Psoas muscle (tissue), 8 donors: ENCODE measurements at places on chromosomes 6 and 20.

GRCh38 chr6:159064477-159064876 is 19.7 kb upstream of the TAGAP start:
- no peak for DNase-seq

DNA sequence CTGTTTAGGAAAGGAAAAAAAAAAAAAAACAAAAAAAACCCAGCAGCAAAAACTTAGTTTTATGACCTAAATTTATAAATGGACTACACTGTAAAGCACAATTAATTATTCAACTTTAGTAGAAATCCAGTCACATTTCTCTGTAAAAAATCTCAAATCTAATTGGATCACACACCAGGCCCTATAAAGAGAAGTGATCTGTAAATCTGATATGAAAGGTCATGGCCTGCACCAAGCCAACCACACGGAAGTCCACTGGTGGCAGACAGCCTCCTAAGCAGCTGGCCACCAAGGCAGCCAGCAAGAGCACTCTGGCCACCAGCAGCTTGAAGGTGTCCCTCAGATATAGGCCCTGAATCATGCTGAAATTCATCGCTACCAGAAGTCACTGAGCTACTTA is 131.6 kb downstream of the HFE start:
- no peak for DNase-seq

DNA sequence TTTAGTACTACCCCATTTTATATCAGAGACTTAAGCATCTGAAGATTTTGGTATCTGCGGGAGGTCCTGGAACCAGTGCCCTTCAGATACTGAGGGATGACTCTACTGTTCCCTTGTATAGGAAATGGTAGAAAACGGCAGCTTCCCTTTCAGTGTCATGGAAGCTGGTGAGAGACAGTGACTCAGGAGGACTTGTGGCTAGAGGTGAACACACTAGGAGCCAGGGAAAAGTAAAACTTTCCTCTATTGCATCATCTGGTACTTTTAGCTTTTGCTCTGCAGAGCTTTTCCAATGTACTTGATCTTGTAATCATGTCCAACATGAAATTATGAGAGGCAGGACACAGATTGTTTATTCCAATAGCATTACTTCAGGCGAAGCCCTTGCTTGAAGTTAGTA is 45.0 kb downstream of the RNF144B start:
- no peak for DNase-seq

GRCh38 chr20:63810730-63811490 is 20.2 kb downstream of the ZBTB46 start:
- no peak for DNase-seq

GRCh38 chr6:15628499-15629131 is 34.2 kb downstream of the DTNBP1 start:
- no peak for DNase-seq

DNA sequence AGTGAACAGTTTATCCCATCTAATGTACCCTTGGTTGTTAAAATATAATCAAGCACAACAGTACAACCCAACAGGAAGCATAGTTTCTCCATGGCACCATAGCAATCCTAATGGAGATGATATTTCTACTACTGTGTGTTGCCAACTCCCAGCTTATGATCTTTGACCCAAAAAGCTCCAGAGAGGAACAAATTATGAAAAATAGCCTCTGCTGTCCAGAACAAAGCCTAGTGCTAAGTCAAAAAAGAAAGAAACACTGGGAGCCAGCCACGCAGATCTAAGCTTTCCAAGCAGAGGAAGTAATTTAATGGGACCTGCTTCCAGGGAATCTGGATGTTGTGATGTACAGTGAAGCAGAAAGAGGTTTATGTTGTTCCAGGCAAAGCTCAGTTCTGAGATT is 52.2 kb upstream of the TASP1 start:
- DNase-seq = no peak

GRCh38 chr6:169638915-169639314 is 62.9 kb downstream of the WDR27 start:
- DNase-seq = no peak

DNA sequence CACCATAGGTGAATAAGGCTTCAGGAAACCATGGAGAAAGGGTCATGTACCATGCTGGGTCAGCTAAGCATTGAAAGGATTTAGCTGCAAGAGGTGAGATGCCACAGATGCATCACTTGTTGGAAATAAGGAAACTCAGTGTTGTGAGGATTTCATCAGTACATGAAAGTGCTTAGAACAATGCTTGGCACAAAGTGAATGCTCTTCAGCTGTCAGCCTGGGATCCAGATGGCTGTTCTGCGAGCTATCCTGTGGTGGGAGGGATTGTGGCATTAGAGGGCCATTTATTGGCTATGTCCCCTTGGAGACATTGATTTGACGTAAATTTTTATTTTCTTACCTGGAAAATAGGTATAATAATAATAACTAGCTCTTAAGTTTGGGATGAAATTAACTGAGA is 53.0 kb downstream of the ELOVL2 start:
- DNase-seq = no peak

DNA sequence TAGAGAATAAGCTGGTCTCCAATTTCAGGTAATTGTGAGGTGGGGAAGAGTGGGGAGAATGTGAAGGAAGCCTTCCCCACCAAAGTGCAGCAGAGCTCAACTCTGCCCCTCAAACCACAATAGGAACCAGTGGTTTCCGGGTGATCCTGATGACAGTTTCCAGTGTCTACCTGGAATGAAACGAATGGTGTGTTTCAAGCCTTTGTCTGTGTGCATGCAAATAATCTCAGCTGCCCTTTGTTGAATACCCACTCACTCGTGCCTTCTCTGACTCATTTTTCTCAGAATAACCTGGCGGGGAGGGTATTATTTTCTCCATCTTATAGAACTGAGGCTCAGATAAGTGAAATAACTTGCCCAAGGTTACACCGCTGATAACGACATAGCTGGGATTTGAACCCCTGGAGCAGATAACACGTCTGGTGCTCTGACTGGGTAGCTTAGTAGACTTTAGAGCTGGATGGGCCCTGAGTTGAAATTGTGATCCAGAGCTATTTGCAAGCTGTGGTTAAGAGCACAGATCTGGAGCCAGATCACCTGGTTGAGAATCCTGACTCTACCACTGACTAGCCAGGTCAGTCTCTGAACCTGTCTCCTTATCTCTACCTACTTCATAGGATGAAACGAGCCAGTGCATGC is 85.1 kb downstream of the EYA2 start:
- DNase-seq = no peak

DNA sequence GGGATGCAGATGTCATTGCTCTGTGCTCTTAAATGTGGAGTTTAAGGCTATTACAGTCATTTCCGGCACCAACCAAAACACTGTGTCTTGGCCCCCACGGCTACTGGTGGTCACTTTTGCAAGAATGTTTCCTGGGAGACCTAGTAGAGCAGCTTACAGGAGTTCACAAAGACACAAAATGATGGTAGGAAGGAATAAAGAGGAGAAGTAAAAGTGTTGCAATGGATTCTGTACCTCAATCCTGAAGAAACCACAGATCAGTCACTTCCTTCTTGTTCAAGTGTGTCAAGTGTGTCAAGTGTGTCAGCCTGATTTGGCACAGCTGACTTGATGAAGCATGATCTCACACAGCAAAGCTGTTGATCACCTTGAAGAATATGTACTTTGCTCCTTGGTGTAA is 344.0 kb downstream of the PLCB1 start:
- DNase-seq = no peak

GRCh38 chr6:139376017-139376330 is 1.5 kb upstream of the CITED2 start:
- DNase-seq = peak; percentile 24

DNA sequence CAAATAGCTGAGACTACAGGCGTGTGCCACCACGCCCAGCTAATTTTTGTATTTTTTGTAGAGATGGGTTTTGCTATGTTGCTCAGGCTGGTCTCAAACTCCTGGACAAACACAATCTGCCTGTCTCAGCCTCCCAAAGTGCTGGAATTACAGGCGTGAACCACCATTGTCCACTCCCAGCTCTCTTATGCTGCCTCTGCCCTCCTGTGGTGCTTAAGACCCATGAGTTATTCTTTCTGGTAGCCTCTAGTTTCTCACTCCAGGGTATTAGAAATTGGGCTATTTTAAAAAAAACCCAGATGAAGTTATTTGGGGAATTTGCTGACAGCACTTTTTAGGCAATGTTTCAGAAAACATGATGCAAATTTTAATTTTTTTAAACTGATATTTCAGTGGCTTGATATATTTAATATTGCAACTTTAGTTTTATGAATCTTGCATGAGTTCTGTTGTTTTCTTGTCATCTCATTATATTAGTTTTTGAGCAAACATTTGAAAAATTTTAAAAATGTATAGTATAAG is 114.0 kb upstream of the FOXO3 start:
- no peak for DNase-seq

DNA sequence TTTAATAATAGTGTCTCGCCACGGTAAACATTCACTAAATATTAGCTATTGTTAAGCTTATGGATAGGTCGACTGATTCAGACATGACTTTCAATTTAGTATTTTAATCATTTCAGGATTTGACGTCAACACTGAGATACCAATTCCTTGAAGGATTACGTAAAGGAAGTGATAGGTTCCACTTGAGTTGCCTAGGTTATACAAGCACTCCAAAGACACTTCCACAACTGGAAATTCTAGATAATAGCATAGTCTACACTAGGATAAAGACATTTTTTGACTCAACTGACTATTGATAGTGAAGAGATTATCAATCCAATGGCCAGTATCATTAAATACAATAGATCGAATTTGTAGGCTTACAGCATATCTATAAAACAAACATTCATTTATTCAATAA is 63.9 kb upstream of the NHSL1 start:
- no peak for DNase-seq

DNA sequence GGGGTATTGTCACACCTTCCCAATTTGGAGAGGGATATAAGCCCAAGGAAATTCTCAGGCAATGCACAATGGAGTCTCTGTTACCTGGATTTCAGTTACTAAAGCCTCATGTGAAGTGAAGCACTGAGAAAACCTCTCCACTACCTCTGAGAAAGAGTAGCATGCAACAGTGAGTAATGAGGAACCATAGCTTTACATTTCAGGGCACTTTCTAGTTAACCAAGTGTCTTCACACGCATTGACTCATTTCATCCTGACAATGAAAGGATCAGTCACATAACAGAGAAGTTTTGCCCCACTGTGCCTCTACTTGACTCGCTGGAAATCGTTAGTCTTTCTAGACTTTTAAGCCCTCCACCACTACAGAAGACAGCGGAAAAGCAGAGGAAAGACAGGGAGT is 86.2 kb upstream of the ARID1B start:
- DNase-seq = no peak

DNA sequence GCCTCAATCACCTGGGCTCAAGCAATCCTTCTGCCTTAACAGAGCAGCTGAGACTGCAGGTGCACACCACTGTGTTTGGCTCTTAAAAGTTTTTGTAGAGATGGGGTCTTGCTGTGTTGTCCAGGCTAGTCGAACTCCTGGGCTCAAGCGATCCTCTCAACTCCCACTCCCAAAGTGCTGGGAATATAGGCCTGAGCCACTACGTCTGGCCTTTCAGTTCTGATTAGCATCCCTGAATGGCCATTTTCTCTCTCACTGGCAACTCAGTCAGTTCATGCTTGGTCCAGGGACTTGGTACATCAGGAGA is 28.5 kb downstream of the DNMT3B start:
- DNase-seq = peak; percentile 15

DNA sequence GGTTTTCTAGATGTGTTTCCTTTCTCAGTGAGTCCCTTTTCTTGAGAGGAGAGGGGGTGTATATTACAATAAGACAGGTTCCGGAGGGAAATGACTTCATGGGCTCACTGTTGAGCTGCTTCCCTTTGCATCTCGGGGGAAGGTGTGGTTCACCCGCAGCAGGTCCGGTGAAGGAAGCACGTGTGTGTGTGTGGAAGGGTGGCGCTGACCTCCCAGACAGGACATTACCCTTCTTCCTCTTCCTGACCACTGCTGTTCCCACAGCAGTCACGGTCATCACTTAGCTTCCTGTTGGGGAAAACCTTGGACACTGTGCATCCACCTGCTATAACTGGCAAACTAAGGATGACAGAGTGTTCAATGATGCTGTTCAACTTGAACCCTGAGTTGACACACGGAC is 83.6 kb downstream of the PLEKHG1 start:
- peak; percentile 70 for DNase-seq

DNA sequence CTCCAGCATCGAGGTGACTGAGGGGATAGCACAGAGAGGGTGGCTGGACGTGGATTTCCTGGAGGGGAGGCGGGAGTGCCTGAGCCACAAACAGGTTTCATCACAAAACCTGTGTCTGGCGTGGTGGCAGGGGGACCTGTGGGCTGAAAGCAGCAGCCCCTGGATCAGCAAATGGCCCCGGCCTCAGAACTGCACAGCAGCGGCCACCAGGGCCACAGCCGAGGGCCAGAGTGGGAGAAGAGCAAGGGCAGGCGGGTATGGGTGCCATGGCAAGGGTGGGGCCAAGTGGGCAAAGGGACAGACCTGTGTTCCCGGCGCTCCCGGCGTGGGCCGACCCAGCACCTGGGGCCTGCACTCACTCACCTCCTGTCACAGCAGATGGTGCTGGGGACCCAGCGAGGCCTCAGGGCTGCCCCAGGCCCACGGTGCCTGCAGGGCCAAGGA is 19.0 kb downstream of the NTSR1 start:
- peak; percentile 33 for DNase-seq

DNA sequence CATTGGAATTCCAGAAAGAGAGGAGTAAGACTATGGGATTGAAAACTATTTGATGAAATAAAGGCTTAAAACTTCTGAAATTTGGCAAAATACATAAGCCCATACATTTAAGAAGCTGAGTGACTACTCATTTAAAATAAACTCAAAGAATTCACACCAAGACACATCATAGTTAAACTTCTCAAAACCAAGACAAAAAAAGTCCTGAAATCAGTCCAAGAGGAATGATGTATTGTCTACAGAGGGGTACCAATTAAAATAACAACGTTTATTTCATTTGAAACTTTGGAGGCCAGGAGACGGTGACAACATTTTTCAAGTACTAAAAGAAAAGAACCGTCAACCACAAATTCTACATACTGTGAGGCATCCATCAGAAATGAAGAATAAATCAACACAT is 841.4 kb upstream of the MAP3K7 start:
- no peak for DNase-seq

DNA sequence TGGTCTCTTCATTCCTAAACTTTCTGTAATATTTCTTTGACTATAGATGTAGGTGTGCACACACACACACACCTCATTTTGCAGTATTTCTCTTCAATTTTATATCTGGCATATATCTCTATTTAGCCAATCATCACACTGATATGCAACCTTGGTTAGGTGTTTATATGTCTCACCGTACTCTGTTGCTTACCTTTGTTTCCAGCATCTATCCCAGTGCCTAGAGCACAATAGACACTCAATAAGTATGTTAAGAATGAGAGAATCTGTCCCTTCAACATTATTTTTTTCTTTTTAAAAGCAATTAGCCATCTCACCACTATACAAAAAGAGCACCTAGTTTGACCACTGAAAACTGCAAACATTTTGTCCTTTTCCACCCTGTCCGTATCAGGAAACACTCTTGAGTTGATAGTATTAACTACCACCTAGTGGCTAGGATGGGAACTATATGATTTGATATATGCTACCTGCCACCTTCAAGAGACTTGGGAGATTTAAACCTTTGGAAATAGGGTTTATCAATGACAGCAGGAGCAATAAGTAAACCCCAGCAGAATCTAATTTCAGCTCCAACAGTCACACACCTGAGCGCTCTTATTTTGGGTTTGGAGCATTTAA is 48.7 kb upstream of the RSPO3 start:
- no peak for DNase-seq

- no peak for DNase-seq
Measured at GRCh38 chr6:134145786-134146185, 93.4 kb upstream of the SLC2A12 start.

GRCh38 chr20:63963348-63963741 is 6.4 kb downstream of the ZNF512B start:
- peak; percentile 9 for DNase-seq
